ENCODE measurements at places on chromosomes 5 and 9.

DNA sequence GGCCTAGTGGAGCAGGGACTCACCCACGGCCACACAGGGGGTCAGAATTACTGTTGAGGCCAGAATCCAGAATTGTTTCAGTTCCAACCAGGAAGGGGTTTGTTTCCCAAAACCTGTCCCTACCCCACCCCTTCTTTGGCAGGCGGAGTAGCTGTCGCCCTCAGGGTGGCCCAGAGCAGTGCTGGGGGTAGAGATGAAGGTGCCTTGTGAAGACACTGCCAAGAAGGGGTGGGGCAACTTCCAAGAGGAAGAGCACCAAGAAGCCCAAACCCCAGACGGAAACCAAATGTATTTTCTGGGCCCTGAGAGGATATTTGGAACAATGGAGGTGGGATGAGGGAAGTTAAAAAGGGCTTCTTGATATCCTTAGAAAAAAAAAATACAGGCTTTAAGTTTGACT is 11.4 kb upstream of the NDST1 start:
- DNase-seq: no peak

GRCh38 chr5:138141734-138142133 is 2.5 kb upstream of the NME5 start:
- no peak for DNase-seq

- DNase-seq: no peak
Measured at GRCh38 chr9:123287639-123288038, 19.3 kb upstream of the STRBP start.

DNA sequence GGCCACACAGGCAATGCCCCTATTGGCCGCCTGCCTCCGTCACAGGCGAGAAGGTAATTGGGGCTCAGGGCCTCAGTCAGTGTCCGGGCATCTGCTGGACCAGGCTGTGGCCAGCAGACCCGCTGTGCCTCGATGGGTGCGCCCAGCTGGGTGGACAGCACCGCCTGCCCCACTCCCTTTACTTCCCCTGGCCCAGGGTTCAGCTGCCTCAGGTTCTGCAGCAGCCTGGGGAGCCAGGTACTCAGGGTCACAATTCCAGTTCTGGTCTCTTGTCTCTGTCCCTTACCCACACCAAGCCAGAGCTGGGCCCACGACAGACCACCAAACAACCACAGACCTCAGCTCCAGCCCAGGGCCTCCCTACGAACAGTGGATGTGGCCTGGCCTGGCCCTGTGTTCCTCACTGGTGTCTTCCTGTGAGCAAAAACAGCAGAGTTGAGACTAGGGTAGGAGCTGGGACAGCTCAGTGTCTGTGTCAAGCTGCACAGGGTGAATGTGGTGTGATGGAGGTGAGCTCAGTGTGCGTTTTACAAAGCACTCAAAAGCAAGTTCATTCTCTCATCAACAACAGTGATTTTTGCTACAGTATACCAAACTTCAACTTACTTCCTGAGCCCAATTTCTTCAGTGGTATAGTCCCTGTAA is 33.4 kb upstream of the SUSD3 start:
- DNase-seq: no peak

GRCh38 chr9:27182421-27182820 is 73.4 kb downstream of the TEK start:
- no peak for DNase-seq

- no peak for DNase-seq
Measured at GRCh38 chr9:132143359-132143758, 18.5 kb upstream of the NTNG2 start.

DNA sequence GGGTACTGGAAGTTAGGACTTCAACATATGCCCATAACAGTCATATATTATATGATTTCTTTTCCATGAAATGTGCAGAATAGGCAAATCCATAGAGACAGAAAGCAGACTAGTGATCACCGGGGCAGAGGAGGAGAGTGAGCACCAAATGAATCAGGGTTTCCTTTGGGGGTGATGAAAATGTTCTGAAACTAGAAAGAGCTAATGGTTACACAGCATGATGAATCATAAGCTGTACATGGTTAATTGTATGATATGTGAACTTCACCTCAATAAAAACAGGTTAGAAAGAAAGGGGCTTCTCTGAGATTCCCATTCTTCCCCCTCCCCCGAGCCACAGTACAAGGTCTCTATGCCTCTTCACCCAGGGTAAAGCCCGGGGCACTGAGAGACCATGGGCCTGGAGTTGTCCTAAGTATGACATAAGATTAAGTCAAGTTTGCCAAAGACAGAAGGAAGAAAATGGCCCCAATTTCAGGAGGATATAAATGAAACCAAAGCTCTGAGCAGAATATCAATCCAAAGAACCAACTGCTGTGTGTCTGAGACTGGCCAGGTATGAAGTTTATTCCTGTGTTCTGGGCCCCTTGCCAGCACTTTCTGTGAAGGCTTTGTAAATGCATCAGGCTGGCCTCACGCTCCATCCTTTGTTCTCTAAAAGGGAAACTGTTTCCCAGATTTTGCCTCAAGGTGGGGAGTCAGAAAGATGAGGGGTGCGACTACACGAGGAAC is 243.8 kb downstream of the CDK5RAP2 start:
- no peak for DNase-seq

- DNase-seq: no peak
Measured at GRCh38 chr5:118430076-118430475, 558.3 kb downstream of the DTWD2 start.
